ENCODE measurements at places on chromosomes 16 and 17. TPM values are rescaled to one million over a fixed set of nuclear protein-coding genes. Genes with fewer than 3 reads are reported as not detected.

GRCh38 chr17:1055751-1056645 lies 59.1 kb downstream of the TIMM22 start:
- H3K27ac ChIP-seq, result peak overlapping the region; percentile 43
- H3K4me1 ChIP-seq, result peaks cover 3% of the 10 kb centered on the region
- H3K36me3 ChIP-seq, result peaks cover 25% of the 10 kb centered on the region
- H3K27me3 ChIP-seq, result no peaks in the 10 kb centered on the region
- DNase-seq, result peak; percentile 32
- no peak overlapping the region for H3K4me3 ChIP-seq

DNA sequence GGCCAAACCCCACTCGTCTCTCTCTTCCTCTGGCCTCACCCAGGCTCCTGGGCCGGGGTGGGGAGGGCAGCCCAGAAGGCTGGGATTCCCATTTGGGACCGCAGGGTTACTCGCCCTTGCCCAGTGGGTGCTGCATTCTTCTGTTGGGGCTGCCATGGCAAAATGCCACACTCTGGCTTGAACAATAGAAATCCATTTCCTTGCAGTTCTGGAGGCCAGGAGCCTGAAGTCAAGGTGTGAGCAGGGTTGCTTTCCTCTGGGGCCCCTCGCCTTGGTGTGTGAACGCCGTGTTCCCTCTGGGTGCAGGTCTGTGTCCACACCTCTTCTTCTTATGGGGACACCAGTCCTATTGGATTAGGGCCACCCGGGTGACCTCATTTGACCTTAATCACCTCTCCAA lies 105.8 kb upstream of the GSE1 start:
- no peaks in the 10 kb centered on the region for H3K36me3 ChIP-seq
- H3K4me1 ChIP-seq, result no peaks in the 10 kb centered on the region
- H3K4me3 ChIP-seq, result no peak overlapping the region
- H3K27me3 ChIP-seq, result no peaks in the 10 kb centered on the region

DNA sequence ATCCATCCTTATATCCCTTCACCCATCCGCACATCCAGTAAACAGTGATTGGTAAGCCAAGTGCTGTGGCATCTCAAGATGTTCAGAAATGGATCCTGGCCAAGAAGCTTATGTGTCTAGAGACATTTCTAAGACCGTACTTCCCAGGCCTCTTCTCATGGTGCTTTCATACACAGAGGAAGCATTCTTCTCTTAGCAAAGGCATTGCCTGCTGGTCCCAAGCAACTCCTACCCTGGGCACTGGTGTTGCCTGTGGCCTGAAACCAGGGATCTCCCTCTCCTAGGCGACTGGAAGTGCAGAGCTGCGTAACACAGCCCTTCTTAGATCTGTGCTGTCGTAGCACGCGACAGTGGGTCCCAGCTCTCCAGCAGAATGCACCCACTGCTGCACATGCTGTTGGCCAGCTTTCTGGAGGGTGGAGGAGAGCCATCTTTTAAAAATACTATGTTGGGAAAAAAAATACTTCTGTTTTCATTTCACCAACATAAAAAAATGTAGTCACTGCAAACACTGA lies 182.9 kb downstream of the CCDC182 start:
- peaks cover 3% of the 10 kb centered on the region for H3K36me3 ChIP-seq
- H3K27ac ChIP-seq, result no peak overlapping the region
- no peak overlapping the region for H3K4me3 ChIP-seq

GRCh38 chr16:29012913-29013553 lies 28.2 kb downstream of the LAT start:
- peak overlapping the region; percentile 77 for H3K4me3 ChIP-seq
- peaks cover 28% of the 10 kb centered on the region for H3K4me1 ChIP-seq
- H3K27me3 ChIP-seq, result no peaks in the 10 kb centered on the region
- H3K27ac ChIP-seq, result peak overlapping the region; percentile 98

- H3K4me3 ChIP-seq, result no peak overlapping the region
- no peak overlapping the region for H3K27ac ChIP-seq
- H3K27me3 ChIP-seq, result peaks cover 4% of the 10 kb centered on the region
- DNase-seq, result no peak
- H3K36me3 ChIP-seq, result no peaks in the 10 kb centered on the region
Observed at GRCh38 chr16:13553453-13553985, 366.4 kb upstream of the ERCC4 start.

DNA sequence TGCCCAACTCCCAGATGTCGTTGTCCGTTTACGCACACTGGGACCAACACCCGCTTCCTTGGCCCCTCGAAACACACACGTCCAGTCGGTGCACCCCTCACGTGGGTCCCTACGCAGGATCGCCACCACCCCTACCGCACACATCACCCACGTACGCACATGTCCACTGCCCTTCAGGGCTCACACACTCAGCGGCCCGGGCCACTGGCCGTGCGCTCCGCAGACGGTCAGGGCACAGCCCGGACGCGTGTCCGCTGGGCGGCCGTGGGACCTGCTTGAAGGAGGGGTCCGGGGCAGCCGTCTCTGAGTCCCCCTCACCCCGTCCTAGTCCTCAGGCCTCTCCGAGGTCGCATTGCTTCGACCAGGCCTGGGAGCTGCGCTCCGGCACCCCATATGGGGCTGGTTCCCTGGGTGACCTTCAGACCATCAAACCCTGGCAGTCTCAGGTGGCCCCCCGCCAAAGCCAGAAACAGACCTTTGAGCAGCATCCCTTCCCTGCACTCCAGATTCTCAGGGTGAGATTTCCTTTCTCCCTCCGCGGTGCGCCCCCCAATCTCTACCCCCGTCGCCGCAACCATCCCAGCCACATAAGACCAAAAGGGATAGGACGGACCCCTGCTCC lies 914 bp upstream of the GPRC5B start:
- peak overlapping the region; percentile 84 for H3K4me3 ChIP-seq
- no peaks in the 10 kb centered on the region for H3K36me3 ChIP-seq
- peak; percentile 63 for DNase-seq
- H3K4me1 ChIP-seq, result peaks cover 28% of the 10 kb centered on the region
- H3K27ac ChIP-seq, result peak overlapping the region; percentile 75

DNA sequence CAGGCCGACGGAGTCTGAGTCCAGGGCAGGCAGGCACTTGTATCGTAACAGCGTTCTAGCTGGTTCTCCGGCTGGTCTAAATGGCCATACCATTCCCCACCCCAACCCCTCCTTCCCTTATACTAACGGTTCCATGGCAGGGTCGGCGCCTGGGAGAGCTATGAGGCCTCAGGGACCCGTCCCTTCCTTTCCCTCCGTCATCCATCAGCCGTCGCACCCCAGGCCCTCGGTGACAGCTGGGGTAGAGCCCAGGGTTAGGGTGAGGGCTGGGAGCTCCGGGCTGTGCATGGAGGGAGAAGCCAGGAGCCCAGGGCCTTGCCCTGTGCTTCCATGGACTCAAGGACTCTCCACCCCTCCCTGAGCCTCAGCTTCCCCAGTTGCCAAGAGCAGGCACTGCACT lies 101.4 kb downstream of the RBFOX3 start:
- no peak overlapping the region for H3K27ac ChIP-seq
- H3K4me3 ChIP-seq, result no peak overlapping the region
- H3K4me1 ChIP-seq, result no peaks in the 10 kb centered on the region
- H3K27me3 ChIP-seq, result peaks cover 24% of the 10 kb centered on the region
- H3K36me3 ChIP-seq, result no peaks in the 10 kb centered on the region
- DNase-seq, result no peak

DNA sequence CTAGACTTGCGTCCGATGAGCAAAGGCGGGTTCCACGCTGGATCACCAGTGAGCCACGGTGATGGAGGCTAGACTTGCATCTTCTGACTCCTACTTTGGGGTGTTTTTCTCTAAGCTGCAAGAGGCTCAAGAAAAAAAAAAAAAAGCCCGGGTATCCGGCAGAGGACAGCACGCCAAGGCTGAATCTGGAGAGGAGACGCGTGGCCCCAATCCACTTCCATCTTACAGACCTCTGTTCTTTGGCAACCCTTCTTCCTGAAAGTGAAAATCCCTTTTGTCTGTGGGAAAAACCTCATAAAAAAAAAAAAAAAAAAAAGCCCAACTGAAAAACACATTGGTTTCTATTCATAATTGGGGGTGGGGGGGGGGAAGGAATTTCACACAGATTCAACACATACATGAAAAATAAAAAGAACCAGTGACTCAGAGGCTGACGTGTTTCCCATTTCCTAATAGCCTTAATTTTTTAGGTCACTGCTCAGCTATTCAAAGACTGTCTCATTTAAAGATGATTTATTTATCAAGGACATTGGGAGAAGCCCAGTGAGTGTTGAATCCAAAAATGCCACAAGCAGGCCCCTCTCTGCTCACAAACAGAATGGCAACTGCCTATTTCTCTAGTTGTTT lies 258.3 kb downstream of the FOXL1 start:
- H3K36me3 ChIP-seq, result no peaks in the 10 kb centered on the region
- no peak overlapping the region for H3K4me3 ChIP-seq
- no peaks in the 10 kb centered on the region for H3K4me1 ChIP-seq
- no peak overlapping the region for H3K27ac ChIP-seq
- no peaks in the 10 kb centered on the region for H3K27me3 ChIP-seq

GRCh38 chr17:80811181-80812105 lies 180.2 kb upstream of the CHMP6 start:
- H3K36me3 ChIP-seq, result peaks cover 19% of the 10 kb centered on the region
- H3K4me3 ChIP-seq, result no peak overlapping the region
- H3K27ac ChIP-seq, result peak overlapping the region; percentile 44
- no peak for DNase-seq
- peaks cover 35% of the 10 kb centered on the region for H3K4me1 ChIP-seq

DNA sequence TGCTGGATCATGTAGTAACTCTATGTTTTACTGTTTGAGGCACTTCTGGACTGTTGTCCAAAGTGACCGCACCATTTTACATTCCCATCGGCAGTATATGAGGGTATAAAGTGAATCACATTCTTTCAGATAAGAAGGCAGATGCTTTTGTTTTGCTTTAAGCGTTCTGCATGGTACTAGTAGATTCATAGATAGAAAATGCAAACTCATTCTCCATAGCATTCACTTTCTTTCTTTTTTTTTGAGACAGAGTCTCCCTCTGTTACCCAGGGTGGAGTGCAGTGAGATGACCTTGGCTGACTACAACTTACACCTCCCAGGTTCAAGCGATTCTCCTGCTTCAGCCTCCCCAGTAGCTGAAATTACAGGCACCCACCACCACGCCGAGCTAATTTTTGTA lies 40.4 kb downstream of the TANGO6 start:
- H3K27ac ChIP-seq, result no peak overlapping the region
- no peak for DNase-seq

- no peak overlapping the region for H3K27ac ChIP-seq
- no peaks in the 10 kb centered on the region for H3K4me1 ChIP-seq
- no peak for DNase-seq
- no peaks in the 10 kb centered on the region for H3K36me3 ChIP-seq
- peaks cover 7% of the 10 kb centered on the region for H3K27me3 ChIP-seq
Observed at GRCh38 chr17:59490216-59490615, 75.2 kb upstream of the DHX40 start.

DNA sequence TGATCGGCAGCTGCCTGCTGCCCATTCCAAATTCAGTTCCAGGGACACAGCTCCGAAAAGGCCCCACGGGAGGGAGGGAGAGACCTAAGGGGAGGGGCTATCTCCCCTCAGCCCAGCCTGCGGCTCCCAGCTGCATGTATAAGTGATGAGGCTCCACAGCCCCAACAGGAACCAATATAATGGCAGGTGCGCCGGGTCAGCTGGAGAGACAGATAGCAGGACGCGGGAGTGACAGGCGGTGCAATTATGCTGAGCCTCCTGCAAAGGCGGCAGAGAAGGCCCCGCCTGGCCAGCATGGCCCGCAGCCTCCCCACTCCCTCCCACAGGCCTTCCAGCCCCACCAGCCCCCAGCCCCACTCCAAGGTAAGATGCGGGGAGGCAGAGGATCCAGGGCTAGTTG lies 8.1 kb upstream of the C1QL1 start:
- H3K27ac ChIP-seq, result no peak overlapping the region
- no peak overlapping the region for H3K4me3 ChIP-seq
- H3K4me1 ChIP-seq, result peaks cover 7% of the 10 kb centered on the region
- no peak for DNase-seq
- no peaks in the 10 kb centered on the region for H3K36me3 ChIP-seq
- H3K27me3 ChIP-seq, result peaks cover 37% of the 10 kb centered on the region

GRCh38 chr17:44965481-44966234 lies 2.4 kb downstream of the C1QL1 start:
- H3K27ac ChIP-seq, result peak overlapping the region; percentile 82
- DNase-seq, result no peak
- no peaks in the 10 kb centered on the region for H3K36me3 ChIP-seq
- peak overlapping the region; percentile 33 for H3K4me3 ChIP-seq
- peaks cover 31% of the 10 kb centered on the region for H3K4me1 ChIP-seq

DNA sequence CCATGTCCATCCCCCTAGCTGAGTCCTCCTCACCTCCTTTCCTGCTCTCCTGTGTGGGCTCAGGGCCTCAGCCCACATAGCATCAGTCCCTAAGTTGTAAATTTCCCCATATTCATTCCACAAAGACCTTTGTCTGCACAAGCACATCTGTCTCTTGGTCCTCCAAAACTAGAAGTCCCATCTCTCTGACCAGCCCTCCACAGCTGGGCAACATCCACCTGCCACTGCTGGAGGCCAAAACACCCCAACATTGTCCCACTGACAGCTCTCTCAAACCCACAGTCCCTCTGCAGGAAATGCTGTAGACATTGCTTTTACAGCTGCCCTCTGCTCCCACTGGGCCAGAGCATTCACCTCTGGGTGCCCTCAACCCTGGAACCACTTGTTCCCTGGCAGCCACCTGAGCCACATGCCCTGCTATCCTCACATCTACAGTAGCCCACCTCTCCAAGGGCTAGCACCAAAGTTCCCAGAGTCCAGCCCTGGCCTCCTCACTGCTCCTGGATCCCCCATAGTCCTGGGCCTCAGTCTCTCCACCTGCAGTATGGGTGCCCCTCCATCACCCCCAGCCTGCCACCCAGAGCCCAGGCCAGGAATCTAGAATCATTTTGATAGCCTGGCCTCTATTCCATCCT lies 1722.7 kb downstream of the TP53TG3F start:
- H3K36me3 ChIP-seq, result no peaks in the 10 kb centered on the region
- H3K4me3 ChIP-seq, result no peak overlapping the region
- DNase-seq, result no peak
- no peaks in the 10 kb centered on the region for H3K4me1 ChIP-seq
- no peak overlapping the region for H3K27ac ChIP-seq

- peaks cover 16% of the 10 kb centered on the region for H3K27me3 ChIP-seq
- H3K4me1 ChIP-seq, result peaks cover 6% of the 10 kb centered on the region
- no peak overlapping the region for H3K4me3 ChIP-seq
- H3K27ac ChIP-seq, result no peak overlapping the region
- no peaks in the 10 kb centered on the region for H3K36me3 ChIP-seq
Observed at GRCh38 chr16:90046971-90047713, 27.9 kb upstream of the DBNDD1 start.

- no peaks in the 10 kb centered on the region for H3K4me1 ChIP-seq
- no peaks in the 10 kb centered on the region for H3K36me3 ChIP-seq
- H3K27me3 ChIP-seq, result peaks cover 4% of the 10 kb centered on the region
Observed at GRCh38 chr17:57920916-57921703, 34.1 kb downstream of the CUEDC1 start.

- no peak for DNase-seq
- H3K36me3 ChIP-seq, result peaks cover 17% of the 10 kb centered on the region
- H3K4me3 ChIP-seq, result no peak overlapping the region
- no peak overlapping the region for H3K27ac ChIP-seq
- H3K4me1 ChIP-seq, result no peaks in the 10 kb centered on the region
Observed at GRCh38 chr17:600576-601243, 113.9 kb downstream of the VPS53 start.

The TAT gene
- total RNA-seq, result not detected

The TEDC2 gene
- total RNA-seq, result not detected

The WWOX gene
- 18.2 TPM for total RNA-seq

The ZNF469 gene
- total RNA-seq, result 2.1 TPM

Measured in naive thymus-derived CD8-positive, alpha-beta T cell (primary cell).